ENCODE measurements at places on chromosomes 2 and 18.

DNA sequence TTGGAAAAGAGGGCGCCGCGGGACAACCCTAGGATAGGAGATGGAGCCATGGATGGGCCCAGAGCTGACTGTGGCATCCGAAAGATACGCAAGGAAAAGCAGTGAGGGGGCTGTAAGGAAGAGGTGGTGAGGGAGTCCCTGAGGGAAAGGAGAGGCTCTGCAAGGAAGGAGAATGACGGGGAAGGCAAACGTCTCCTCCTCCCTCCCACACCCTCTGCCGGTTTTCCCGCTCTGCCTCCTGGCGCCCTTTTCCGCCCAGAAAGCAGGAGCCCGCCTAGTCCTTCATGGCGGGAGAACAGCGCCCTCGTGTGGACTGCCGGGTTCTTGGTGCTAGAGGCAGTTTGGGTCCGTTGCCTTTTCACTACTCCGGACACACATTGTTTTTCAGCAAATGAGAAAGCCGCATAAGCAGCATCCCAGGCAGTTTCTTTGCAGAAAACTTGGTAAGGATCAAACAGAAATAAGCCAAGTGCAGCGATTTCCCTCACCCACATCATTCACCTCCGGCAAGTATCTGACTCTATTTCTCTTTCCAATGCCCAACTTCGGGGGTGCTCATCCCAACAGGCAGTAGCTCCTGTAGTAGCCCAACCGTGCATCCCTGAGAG is 200.4 kb downstream of the INO80D start:
- DNase-seq, result peak; percentile 82

GRCh38 chr2:25035537-25036220 is 6.2 kb upstream of the EFR3B start:
- DNase-seq, result no peak

DNA sequence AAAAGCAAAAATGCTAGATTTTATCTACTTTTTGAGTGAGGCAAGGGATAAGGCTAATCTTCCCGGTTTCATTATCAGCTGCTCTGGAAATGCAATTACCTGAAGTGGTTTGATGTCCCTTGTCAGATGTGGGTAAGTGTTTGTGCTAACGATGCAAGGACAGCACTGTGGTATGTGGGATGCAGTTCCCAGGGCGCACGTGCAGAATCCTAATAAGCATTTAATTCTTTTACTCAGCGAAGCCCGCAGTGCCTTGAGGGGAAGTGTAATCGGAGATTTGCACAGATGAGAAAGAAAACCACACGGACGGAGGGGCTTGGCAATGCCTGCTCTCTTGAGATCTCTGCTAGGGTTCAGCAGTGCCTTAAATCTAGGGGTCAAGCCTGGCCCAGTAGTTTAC is 108.5 kb upstream of the LYPD6 start:
- no peak for DNase-seq

GRCh38 chr2:196041786-196042185 is 26.9 kb downstream of the DNAH7 start:
- DNase-seq, result no peak

GRCh38 chr2:183222751-183223150 is 98.5 kb downstream of the NUP35 start:
- DNase-seq, result no peak

GRCh38 chr2:55010149-55010591 is 40.1 kb downstream of the RTN4 start:
- DNase-seq, result no peak

- DNase-seq, result no peak
These were observed 227.5 kb downstream of the C1D start for GRCh38 chr2:67835266-67835665.
